Hypothalamus (tissue), 51 donors: ENCODE measurements at places on chromosomes 5 and 9.
A peak's percentile ranks its signal among the peaks of the same experiment; 100 is the strongest.

DNA sequence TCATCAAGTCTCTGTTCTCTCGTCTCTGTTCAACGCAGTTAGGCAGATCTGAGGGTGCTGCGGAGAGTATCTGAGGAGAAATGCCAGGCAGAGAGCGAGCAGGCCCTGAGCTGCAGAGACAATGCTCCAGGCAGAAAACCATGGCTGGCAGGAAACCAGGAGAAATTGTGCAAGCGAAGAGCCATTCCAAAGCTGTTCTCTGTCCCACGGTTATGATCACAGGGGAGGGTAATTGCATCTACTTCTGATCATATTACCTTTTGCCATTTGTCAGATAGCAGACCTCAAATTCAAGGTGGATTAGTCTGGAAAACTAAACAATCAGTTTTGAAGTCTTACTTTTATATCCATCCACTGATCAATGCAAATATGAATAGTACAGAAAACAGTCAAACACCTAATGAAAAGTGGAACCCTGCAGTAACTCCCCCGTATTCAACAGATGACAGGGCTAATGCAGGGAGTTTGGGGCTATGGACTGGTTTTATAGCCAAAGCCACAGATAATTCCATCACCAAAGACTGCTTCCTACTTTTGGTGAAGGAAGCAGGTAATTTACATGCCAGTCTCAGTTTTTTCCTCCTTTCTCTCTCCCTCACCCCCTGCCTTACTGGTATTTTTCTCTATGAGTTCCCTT lies 228.0 kb downstream of the DCP2 start:
- peak; percentile 46 for DNase-seq

DNA sequence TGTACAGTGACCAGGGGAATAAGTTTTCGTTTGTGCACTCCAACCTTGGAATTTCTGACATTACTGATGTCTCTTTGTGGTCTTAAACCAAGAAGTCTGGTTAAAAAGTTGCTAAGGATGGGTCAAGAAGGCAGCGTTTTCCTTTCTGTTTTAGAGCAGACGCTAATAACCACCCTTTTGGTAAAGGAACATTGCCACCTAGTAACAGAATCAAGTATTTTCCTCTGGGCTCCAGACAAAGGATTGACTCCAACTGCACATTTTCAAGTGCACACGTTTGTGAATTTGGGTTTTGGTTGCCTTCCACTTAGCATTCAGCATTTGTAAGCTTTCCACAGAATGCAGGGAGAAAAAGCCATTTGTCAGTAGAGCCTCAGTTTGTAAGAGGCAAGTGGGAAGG lies 22.2 kb upstream of the CEP78 start:
- no peak for DNase-seq

DNA sequence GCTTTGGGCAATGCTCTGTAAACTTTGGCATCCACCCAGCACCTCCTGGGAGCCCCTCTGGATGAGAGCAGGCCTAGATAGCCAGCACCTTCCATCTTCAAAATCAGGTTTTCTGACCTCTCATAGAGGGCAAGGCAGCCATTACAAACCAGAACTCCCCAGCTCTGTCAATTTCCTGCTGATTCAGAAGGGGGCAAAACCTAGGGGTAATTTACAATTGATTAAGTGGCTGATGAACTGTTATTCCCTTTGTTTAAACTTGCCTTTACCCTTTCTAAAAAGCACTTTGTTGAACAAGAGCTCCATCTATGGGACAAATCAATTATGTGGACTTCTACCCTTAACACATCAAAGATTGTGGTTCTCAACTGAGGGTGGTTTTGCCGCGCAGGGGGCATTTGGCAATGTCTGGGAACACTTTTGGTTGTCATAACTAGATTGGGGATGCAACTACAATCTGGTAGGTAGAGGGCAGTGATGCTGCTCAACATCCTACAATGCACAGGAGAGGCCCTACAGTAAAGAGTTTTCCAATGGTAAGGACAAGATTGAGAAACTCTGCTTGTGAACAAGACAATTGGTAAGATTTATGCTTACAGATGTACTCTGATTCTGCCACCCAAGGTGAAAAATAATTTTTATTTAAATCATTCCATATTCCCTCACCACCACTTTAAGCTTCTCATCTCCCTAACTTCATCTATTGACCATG lies 184.1 kb downstream of the MARCHF11 start:
- no peak for DNase-seq

- no peak for DNase-seq
Observed at GRCh38 chr5:130963798-130964197, 201.3 kb downstream of the HINT1 start.

- no peak for DNase-seq
Observed at GRCh38 chr9:72843520-72844439, 109.1 kb downstream of the ALDH1A1 start.

DNA sequence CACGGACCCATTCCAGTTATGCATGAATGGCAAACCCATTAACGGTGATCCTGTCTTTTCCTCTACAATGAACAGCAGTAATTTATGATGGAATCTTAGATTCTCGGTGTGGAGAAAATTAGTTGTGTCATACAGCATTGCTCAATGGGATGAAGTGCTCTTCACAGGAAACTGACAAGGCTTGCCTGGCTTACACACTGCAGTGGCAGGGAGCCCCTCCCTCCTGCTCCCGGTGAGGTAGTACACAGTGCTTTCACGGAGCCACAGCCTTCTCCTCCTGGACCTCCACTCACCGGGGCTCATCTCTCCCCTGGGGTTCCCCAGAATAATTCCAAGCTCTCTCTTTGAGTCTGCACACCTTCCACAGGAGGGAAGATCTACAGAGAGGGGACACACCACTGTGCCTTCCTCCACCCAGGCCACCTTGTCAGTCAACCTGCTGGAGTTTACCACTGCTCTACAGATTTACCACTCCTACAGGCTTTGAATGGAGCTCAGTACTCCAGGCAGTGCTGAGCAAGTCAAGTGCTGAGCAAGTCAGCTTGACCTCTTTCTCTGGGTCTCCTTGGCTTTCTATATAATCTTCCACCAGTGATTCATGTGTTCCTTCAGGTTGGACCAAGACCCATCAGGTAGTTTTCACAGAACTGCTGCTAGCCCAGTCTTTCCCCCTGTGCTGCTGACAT lies 59.1 kb upstream of the TBC1D2 start:
- DNase-seq: no peak

- no peak for DNase-seq
Observed at GRCh38 chr5:137815202-137815990, 52.3 kb upstream of the MYOT start.

DNA sequence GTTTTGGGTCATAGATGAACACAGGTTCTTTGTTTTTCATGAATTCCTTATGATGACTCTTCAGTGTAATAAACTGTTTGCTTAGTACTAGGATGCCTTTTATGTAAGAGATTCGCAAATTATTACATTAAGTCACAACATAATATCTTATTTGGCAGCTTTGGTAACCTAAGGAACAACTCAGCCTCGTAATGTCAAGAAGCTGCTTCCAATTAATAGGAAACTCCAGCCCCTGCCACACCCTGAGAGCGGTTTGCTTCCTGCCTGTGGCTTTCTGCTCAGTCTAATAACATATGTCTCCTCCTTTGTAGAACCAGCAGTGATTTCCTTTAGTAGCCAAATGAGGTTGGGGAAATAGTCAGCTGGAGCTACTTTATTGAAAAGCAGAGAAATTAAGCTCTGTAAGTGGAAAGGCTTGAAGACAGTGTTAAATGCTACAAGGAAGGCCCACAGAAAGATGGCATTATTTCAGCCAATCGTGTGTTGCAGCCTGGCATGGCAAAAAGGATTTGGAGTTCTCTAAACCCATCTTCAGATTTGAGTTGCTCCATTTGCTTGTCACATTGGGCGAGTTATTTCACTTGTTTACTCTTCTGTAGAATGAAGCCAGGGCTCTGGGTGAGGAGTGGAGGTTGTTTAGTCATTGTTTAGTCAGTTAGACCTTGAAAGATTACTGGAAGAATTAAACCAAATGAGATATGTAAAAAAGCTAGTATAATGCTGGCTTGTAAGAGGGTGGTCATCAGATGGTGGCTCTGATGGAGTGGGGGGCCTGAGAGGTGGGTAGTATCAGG lies 54.1 kb downstream of the MTAP start:
- no peak for DNase-seq

- no peak for DNase-seq
Observed at GRCh38 chr5:139881143-139881733, 85.6 kb downstream of the PSD2 start.

DNA sequence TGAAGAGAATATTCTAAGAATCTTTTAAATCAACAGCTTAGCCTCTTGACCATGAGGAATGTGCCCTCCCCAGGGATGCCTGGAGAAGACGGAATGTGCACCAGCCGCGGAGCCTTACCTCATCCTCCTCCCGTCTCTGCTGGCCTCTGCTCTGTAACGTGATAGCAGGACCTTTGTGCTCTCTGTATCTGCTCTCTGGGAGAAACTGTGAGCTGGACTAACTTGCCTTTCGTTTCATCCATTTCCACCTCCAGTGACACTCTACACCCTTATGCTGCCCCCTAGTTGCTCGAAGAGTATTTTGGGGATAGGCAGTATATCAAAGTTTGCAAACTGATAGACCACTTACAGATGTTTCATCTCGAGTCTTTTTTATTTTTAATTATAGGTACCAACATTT lies 141.4 kb downstream of the NPR3 start:
- DNase-seq: no peak

DNA sequence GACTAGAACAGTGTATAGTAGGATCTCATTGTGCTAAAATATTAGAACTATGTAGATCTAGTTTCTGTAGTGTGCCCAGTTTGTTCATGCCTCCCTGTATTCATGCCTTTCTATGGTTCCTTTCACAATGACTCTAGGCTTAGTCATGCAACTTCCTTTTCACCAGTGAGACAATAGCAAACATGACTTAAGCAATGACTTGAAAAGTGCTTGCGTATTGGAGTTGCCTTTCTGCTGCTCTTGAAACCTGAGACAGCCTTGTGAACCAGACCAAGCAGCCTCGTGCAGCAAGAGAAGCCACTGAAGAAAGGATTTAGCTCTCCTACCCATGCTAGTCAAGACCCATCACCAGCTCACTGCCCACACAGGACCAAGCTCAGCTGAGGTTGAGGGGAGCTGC lies 294.5 kb upstream of the TAS2R1 start:
- no peak for DNase-seq

- DNase-seq: no peak
Observed at GRCh38 chr5:12920527-12920926, 1016.3 kb upstream of the CTNND2 start.

GRCh38 chr5:79456890-79457583 lies 56.9 kb downstream of the HOMER1 start:
- DNase-seq: no peak

- peak; percentile 35 for DNase-seq
Observed at GRCh38 chr5:64767959-64768357, 533 bp downstream of the SREK1IP1 start.

- no peak for DNase-seq
Observed at GRCh38 chr5:22928821-22929482, 75.8 kb upstream of the CDH12 start.

DNA sequence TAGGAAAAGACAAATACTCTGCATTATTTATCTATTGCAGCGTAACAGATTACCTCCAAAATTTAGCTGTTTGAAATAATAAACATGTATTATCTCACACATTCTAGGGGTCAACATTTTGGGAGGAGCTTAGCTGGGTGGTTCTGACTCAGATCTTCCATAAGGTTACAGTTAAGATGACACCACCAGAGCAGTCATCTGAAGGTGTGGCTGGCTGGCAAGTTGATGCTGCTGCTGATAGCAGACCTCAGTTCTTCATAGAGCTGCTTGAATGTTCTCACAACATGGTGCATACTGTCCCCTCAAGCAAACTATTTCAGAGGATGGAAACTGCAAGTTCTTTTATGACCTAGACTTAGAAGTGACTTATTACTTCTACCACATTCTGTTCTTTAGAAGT lies 146.3 kb upstream of the FSTL4 start:
- DNase-seq: no peak

DNA sequence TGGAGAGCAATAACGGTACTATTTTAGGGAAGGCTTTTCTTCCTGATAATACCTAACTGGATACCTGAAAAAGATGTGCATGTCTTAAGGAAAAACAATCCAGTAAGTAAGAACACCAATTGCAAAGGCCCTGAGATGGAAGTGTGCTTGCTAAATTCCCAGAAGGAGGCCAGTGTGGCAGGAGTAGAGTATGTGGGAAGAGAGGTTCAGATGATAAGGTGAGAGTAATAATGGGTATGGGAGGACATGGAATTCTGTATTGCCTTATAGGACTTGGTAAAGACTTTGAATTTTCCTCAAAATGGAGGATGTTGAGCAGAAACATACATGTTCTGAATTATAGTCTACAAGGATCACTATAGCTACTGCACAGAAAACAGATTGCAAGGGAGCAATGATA lies 89.3 kb downstream of the COMMD10 start:
- DNase-seq: no peak

DNA sequence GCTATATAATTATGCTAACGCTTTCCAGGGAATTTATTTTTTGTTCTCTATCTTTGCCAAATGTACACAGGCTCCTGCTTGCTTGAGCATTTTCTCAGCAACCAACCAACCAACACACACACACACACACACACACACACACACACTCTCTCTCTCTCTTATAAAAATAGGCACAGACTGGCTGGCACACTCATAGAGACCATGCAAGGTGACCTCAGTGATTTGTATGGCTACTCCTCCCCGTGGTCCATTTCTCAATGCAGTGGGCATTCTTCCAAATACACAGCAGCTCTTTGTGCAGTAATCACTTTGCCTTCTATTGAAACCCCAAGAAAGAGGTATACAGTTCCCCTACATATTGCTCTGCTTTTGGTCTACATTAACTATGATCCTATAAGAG lies 416.0 kb downstream of the MAN2A1 start:
- DNase-seq: no peak

- DNase-seq: no peak
Observed at GRCh38 chr5:146754621-146755020, 123.9 kb downstream of the PPP2R2B start.

DNA sequence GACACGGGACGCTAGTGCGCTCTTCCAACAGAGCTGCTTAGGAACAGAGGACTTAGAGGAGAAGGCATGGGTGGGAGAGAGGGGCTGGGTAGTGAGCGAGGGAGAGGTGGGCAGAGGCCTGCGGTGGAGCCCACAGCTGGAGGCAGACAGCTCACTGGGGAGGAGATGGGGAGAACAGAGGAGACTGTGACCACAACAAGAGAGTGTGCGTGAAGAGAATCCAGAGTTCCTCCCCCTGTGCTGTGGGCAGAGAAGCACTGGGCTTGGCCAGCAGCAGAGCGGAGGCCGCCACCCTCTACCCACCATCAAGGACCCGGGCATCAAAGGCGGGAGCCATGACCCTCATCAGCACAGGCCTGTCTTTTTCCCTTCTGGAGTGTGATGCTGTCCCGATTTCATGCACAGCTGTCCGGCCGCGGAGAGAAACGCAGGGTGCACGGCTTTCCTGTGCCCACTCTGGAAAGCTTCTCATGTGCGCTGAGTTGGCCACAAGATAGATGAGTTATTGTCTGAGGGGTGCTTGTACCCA lies 228.3 kb upstream of the IRX4 start:
- DNase-seq: no peak

GRCh38 chr5:77984587-77984986 lies 208.4 kb upstream of the TBCA start:
- DNase-seq: no peak

- no peak for DNase-seq
Observed at GRCh38 chr5:74079971-74080556, 454.1 kb downstream of the ARHGEF28 start.

- no peak for DNase-seq
Observed at GRCh38 chr5:93088592-93089389, 492.2 kb downstream of the NR2F1-AS1 start.

GRCh38 chr9:123191260-123191659 lies 77.1 kb downstream of the STRBP start:
- no peak for DNase-seq
